ENCODE measurements at places on chromosomes 1 and 21. TPM values are rescaled to one million over a fixed set of nuclear protein-coding genes. Genes with fewer than 3 reads are reported as not detected.

The ICOSLG gene
- total RNA-seq = under 0.01 TPM

The CNR2 gene
- total RNA-seq = not detected

The CFHR1 gene
- total RNA-seq = not detected

The NUP210L gene
- under 0.01 TPM for total RNA-seq

The ACOT11 gene
- 2.5 TPM for total RNA-seq

The RIPK4 gene
- total RNA-seq = under 0.01 TPM

The CDA gene
- 0.90 TPM for total RNA-seq

The ATP13A2 gene
- 3.9 TPM for total RNA-seq

The TTC22 gene
- not detected for total RNA-seq

The TMEM82 gene
- not detected for total RNA-seq

The MIXL1 gene
- total RNA-seq = not detected

The LRRC53 gene
- not detected for total RNA-seq

Measured in IMR-90 (cell line).